Activated T-cell treated with anti-CD3 and anti-CD28 coated beads, Interleukin-2, amount 50 U/mL, for 72 hours (primary cell): ENCODE measurements at places on chromosomes 1 and 21.
A peak's percentile ranks its signal among the peaks of the same experiment; 100 is the strongest.

GRCh38 chr1:76951153-76951552, 83.9 kb downstream of the ST6GALNAC5 start:
- no peak for DNase-seq

- peak; percentile 79 for DNase-seq
Observed at GRCh38 chr21:44914176-44914874, 6.4 kb downstream of the ITGB2 start.

GRCh38 chr21:23968722-23969647, 1638.3 kb downstream of the MRPL39 start:
- peak; percentile 76 for DNase-seq

- no peak for DNase-seq
Observed at GRCh38 chr1:53735681-53736080, 3.3 kb downstream of the GLIS1 start.

DNA sequence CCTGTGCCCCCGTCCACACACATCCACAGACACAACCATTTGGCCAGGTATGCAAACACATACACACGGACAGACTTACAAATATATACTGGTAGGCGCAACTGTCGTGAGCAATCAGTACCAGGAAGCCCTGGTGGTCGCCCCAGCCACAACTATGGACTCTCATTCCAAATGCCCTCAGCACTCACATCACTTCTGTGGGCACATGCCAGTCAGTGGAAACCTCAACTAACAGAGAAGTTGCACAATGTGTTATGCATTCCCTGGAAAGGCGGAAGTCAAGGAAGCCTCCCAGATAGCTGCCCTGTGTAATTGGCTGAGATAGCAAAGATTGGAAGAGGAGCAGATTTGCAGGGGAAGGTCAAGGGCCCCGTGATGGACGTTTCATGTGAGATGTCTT, 1.4 kb upstream of the HEYL start:
- DNase-seq, result no peak

DNA sequence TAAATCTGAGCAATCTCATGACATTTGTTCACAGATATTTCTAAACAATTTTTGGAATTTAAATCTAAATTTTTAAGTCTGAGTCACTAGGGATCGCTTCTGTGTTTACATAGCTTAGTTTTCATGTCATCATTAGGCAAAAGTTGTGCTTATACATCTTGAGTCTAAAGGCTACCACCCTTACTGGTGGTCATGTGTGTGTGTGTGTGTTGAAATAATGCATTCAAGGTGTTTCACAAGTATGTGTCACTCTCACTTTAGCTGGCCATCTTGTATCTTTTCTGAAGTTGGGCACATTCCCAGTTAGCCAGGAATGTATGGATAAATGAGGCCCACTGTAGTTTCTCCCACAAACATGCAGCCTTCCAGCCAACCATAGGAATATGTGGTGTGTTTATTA, 1162.5 kb upstream of the PRMT6 start:
- no peak for DNase-seq

GRCh38 chr21:46150491-46151121, 4.8 kb downstream of the FTCD start:
- DNase-seq, result no peak

DNA sequence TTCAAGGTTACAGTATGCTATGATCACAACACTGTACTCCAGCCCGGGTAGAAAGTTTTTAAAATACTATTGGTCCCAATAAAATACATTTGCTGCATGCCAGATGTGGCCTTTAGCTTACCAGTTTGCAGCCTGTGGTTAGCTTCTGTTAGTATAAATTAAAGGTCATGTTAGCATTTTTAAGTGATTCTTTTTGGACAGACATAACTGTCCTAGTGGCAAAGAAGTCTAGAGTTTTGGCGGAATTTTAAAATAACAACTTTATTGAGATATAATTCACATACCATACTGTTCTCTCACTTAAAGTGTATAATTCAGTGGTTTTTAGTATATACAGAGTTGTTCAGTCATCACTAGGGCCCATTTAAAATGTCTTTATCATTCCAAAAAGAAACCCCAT, 24.3 kb upstream of the TMEM39B start:
- no peak for DNase-seq

DNA sequence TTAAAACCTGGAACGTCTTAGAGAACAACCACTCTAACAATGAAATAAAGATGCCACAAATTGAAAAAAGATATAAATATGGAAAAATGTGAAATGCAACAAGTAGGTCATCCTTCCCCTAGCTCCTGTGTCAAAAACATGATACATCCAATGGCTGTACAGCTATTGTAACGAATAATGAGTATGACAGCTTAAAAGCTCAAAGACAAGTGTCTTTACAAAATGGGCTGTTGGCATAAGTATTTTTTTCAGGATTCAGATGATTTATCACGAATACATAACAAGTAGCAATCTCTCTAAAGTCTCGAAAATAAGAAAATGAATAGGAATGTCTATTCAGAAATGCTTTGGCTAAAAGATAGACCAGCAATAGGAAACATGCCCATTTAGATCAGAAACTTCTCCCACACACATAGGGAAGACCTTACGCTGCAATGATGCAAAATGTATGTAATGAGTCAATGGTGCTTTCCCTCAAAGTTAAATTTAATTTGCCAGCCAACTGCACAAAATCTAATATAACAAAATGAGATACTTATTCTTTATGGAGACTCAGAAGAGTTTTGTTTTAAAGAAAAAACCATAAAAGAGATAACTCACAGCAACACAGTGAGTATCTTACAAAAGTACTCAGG, 8.3 kb downstream of the TGFBR3 start:
- peak; percentile 46 for DNase-seq

- peak; percentile 21 for DNase-seq
Observed at GRCh38 chr1:53127546-53127945, 14.9 kb downstream of the SLC1A7 start.

DNA sequence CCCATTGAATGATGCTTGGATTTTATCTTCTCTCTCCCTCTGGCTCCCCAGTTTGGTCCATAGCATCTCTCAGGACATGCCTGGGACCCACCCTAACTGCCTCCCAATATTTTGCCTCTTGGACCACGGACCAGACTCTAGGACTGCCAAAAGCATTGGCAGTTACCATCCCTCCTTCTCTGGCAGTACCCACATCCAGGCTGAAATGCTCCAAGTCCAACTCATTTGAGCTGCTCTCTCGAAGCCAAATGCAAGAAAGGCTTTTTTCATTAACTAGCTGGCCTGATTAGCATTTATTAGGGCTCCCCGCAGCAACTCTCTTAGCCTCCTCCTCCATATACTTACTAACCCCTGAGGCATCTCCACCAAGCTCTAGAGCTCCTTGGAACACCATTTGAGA, 140.0 kb upstream of the GRIK3 start:
- DNase-seq, result no peak

- no peak for DNase-seq
Observed at GRCh38 chr1:162230517-162230916, 146.1 kb downstream of the SPATA46 start.

DNA sequence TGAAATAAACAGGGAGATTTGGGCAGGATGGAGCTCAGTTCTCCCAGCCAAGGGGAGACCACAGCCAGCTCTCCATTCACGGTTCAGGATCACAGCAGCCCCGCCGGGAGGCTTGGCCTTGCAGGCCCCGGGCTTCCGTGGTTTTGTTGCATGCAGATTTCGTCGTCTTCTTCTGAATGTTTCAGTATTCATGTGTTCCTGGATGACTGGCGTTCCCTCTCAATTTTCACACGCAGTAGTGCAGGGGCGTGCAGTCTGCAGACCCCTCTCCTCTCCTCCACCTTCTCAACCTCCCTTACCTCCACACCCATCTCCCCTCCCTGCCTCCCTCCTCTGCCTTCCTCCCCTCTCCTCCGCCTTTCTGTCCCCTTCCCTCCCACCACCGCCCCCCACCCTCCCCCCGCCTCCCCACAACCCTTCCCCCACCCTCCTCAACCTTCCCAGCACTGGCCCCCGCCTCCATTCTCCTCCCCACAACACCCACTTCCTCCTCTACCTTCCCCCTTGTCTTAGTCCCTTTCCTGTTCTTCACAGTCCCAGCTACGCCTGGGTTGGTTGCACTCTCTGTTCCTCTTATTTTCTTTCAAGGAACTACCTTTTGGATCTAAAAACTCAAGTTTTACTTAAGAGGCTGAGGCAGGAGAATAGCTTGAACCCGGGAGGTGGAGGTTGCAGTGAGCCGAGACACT, 8.4 kb upstream of the SLC19A1 start:
- peak; percentile 78 for DNase-seq

GRCh38 chr1:54138994-54139393, 13.8 kb downstream of the CDCP2 start:
- DNase-seq, result no peak

DNA sequence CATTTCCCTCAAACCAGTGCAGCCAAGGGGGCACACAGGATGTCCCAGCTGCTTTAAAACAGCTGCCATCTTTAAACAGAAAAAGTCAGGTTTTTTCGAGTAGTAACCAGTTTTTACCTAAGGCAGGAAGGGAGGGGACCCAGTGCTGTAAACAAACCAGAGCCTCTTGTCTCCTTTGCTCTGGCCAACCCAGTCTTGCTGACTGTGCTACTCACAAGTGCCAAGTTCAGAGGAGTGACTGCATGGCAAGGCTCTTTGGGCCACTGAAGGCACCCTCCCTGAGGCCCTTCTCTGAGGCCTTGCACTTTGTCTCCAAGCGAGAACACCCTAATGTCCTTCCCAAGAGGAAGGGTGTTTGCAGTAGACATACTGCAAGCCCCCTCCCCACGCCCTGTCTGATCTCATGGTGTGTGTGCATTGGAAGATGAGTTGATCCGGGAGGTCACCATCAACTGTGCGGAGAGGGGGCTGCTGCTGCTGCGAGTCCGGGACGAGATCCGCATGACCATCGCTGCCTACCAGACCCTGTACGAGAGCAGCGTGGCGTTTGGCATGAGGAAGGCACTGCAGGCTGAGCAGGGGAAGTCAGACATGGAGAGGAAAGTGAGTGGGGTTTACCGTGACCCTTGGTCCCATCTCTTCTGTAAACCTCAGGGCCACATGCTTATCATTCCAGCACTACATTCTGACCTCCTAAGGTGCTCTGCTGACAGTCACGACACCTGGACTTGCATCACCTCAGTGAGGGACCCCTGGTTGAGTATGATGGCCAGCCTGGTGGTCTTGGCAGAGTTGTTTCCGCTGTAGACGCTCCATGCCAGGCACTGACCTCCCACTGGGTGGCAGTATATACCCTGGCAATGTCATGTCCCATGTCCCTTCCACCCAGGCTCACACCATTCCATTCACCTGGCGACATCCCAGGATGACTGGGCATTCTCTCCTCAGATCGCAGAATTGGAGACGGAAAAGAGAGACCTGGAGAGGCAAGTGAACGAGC, 4.7 kb downstream of the DNALI1 start:
- DNase-seq, result peak; percentile 40

- no peak for DNase-seq
Observed at GRCh38 chr1:111672331-111672730, 52.7 kb downstream of the RAP1A start.

DNA sequence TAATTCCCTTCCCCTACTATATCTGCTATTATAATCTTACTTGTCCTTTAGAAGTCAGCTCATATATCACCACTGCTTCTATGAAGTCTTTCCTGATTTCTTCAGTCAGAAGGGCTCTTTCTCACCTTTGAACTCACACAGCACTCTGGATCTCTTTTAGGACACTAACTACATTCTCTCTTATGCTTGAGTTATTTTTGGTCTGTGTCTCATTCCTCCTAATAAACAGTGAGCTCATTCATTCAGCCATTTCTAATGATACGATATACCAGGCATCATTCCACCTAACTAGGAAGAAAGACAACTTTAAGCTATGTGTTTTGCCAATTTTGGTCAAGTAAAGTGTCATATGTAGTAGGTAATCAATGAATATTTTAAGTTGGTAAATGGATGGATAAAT, 1.2 kb upstream of the STYXL2 start:
- DNase-seq, result no peak

DNA sequence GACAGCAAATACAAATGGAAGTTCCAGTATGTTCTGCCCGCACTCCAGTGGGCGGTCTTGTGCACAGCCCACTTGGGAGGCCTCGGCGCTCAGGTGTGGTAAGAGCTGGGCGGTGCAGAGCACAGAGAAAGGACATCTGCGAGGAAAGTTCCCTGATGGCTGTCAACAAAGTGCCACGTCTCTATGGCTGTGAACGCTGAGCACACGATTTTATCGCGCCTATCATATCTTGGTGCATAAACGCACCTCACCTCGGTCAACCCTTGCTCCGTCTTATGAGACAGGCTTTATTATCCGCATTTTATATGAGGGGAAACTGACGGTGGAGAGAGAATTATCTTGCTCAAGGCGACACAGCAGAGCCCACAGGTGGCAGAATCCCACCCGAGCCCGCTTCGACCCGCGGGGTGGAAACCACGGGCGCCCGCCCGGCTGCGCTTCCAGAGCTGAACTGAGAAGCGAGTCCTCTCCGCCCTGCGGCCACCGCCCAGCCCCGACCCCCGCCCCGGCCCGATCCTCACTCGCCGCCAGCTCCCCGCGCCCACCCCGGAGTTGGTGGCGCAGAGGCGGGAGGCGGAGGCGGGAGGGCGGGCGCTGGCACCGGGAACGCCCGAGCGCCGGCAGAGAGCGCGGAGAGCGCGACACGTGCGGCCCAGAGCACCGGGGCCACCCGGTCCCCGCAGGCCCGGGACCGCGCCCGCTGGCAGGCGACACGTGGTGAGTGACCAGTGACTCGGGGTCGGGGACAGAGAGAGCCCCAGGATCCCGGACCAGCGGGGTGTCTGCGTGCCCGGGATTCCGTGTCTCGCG, at the start of gene IL12RB2:
IL12RB2 (plus strand) TSS at position 623 of the 810 bp plus-strand sequence. CDS start 12,496 bp downstream, outside the sequence.
- DNase-seq, result peak; percentile 79

DNA sequence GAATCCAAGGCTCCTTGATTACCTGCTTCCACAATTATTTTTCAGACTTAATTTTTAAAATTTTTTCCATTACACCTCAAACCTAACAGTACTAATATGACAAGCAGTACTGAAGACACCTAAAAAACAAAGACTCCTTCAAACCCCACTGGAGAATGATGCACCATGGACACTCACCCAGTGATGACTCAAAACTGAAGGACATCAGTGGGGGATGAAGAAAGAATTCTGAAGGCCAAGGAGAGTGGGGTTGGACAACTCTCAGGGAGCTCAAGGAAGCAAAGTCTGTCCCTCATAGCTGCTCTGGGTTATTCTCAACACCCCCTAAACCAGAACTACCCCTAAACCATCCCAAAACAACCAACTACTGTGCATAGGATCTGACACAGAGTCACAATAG, 2.4 kb upstream of the ARHGAP29 start:
- no peak for DNase-seq
